Kidney (tissue), 22 donors: ENCODE measurements at places on chromosomes 5 and 9.

GRCh38 chr5:90201923-90202322 is 207.6 kb downstream of the CETN3 start:
- DNase-seq, result no peak

GRCh38 chr9:79604921-79605562 is 33.3 kb downstream of the TLE4 start:
- DNase-seq, result no peak

GRCh38 chr5:57166276-57166675 is 7.6 kb upstream of the GPBP1 start:
- DNase-seq, result no peak

DNA sequence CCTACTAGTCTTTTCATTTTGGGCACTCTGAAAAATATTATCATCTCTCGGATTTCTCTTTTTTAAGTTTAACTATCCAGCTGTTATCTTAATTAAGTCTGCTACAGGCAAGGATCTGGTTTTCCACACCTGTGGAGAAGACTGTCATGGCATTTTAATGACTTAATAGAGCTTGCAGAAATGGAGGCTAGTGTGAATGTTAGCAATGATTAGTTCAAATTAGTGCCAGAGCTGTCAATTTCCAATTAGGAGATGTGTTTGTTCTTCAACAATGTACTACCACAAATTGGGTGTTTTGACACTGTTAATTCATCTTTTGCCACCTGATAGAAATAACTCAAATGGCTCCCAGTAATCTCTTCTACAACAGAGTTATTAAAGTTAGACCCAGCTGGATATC is 2023.0 kb upstream of the CDH9 start:
- DNase-seq, result no peak

GRCh38 chr5:130795037-130795436 is 370.0 kb downstream of the HINT1 start:
- DNase-seq, result no peak

- DNase-seq, result no peak
Observed at GRCh38 chr9:131119600-131119999, 5.8 kb upstream of the NUP214 start.

DNA sequence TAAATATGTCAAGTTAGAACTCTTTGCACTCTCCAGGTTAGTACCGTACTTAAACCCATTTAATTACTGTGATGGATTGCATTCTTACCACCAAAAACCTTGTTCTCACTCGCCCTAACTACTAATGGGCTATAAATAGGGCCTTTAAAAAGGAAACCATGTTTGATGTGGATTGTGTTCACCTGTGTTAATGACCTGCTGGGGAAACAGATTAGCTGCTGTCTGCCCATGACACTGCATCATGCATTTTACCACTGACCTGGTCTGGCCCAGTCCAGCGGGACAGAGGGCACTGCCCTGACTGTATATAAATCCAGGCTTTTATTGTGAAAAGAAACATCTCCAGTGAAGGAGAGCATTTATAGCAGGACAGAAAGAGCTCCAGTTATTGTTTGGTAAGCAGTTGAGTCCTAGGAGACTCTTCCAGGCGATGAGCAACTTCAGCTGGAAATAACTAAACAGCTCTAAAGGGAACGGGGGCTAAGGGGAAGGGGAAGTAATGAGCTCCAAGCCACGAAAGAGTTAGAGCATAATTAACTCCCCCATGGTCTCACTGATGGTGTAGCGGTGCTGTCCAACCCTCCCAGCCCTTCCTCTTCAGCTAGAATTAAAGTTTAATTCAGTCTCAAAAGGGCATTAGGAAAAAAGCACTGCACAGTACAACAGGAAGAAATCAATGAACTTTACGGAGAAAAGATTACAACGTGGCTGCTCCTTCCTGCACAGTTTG is 303.1 kb downstream of the ENC1 start:
- peak; percentile 62 for DNase-seq

DNA sequence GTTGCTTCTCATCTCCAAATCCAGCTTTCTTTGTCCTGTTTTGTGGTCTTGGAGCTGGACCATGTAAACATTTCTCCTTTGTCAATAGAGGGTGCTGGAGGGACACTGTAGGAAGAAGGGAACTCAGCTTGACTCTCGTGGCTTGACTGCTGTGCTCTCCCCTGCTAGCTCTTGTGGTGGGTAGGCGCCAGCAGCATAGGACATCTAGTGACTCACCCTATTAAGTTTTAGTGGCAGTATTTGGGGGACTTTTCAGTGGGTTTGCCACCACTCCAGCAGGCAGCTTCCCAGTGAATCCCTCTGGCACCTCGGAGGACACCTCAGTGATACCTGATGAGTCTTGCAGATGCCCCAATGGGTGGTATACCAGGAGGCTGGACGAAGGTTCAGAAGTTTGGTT is 97.8 kb downstream of the TSSK1B start:
- DNase-seq, result peak; percentile 92

GRCh38 chr9:113513536-113513935 is 50.0 kb downstream of the RGS3 start:
- DNase-seq, result no peak

GRCh38 chr5:107359033-107359915 is 311.5 kb downstream of the EFNA5 start:
- no peak for DNase-seq

- no peak for DNase-seq
Observed at GRCh38 chr5:82956600-82956999, 120.6 kb downstream of the TMEM167A start.

DNA sequence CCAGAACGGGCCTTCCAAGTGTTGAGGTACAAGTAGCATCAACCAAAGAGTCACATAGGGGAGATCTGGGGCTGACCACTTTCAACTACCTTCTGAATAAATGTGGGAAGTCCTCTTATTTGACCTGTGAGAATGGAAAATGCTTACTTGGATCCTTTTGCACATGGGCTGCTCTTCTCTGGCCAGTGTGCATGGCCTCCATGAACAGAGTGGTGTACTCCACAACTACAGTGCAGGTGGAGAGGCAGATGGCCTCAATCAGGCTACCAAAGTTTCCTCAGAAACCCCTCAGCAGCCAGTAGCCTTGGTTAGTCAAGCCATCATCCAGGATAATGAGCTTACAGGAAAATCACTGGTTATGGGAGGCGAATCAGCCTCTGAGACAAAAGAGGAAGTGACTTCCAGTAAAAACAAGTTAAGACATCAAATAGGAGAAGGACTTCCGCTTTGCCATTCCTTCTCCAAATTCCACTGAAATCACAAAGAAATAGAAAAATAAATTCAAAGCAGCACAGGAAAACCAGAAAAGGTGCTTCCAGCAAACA is 18.3 kb upstream of the FCHO2 start:
- DNase-seq, result no peak

DNA sequence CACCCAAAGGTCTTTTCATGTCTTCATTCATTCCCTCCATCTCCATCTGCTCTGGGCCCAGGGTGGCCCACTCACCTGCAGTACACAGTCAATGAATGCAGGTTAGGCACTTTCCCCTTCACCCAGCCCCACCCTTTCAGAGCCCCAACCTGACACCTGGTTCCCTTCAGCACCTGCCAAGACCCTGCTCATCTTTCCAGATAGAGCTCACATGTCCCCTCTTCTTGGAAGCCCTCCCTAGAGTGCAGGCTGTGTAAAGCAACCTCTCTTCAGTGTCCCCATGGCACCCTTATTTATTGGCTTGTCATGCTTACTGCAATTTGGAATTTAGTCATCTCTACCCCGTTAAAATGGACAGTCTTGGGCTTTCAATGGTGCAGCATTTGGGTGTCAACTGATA is 13.0 kb upstream of the CPEB4 start:
- no peak for DNase-seq

DNA sequence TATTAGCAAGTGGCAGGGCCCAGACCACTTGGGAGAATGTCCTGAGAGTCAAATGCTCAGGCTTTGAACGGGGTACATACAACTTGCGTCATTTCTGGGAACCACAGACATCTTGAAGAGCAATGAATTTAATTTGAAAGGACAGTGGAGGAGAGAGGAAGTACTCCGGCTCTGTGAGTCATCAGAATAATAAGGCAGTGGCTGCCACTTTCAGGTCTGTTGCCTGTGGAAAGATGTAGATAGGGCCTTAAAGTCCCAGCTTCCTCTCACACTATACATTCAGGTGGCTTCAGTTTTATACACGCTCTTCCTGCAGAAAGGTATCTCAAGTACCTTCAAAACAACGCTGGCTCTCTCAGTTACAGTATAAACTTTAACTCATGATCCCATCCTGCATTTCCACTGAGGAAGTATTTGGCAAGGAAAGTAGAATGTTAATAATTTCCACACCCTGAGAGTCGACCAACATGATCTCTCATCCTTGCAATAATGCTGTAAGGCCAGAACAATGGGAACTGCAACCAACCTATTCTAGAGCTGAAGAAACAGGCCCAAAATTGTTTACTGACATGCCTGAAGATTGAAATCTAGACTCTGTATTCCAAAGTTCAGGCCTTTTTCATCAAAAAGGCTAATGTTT is 6.8 kb upstream of the PRUNE2 start:
- no peak for DNase-seq

DNA sequence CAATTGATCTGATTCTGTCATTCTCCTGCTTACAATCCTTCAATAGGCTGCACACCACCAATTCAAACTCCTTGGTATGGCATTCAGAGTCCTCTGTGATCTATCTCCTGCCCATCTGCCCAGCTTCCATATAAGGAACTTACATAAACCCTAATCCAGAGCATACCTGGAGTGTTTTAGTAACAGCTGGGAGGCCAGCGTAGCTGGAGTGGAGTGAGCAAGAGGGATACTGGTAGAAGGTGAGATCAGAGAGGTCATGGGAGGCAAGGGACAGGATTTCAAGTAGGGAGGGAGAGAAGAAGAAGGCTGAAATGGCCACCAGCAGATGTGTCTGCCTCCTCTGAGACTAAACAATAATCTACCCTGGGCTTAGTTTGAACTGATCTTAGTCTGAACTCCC is 288.5 kb downstream of the MEF2C start:
- DNase-seq, result no peak

- no peak for DNase-seq
Observed at GRCh38 chr5:106189121-106189809, 1481.5 kb downstream of the EFNA5 start.

GRCh38 chr5:122507581-122507980 is 195.5 kb downstream of the SNCAIP start:
- no peak for DNase-seq

GRCh38 chr5:77851176-77852067 is 75.3 kb upstream of the TBCA start:
- peak; percentile 63 for DNase-seq

GRCh38 chr9:124370896-124371582 is 44.2 kb downstream of the PSMB7 start:
- DNase-seq, result no peak
